ENCODE measurements at places on chromosomes 11 and 22. TPM values are rescaled to one million over a fixed set of nuclear protein-coding genes. Genes with fewer than 3 reads are reported as not detected.

Gene SGSM1
- 0.33 TPM for total RNA-seq

Gene TESMIN
- 2.8 TPM for total RNA-seq

Gene LIN7C
- total RNA-seq, result 5.9 TPM

Gene TBX10
- not detected for total RNA-seq

Gene SYCE3
- total RNA-seq, result not detected

Gene HORMAD2
- total RNA-seq, result not detected

Gene RBMXL2
- total RNA-seq, result not detected

Gene THRSP
- total RNA-seq, result not detected

Gene SCO2
- 7.5 TPM for total RNA-seq

Gene HBD
- total RNA-seq, result not detected

Gene GDPD4
- not detected for total RNA-seq

Gene OR5AR1
- total RNA-seq, result not detected

Gene OR52I1
- not detected for total RNA-seq

Gene GGTLC3
- total RNA-seq, result not detected

Gene MIOX
- total RNA-seq, result not detected

Gene BBOX1
- total RNA-seq, result not detected

Gene KRTAP5-7
- not detected for total RNA-seq

Gene NTM
- total RNA-seq, result not detected

Gene TRIM77
- total RNA-seq, result not detected

Gene SERHL2
- not detected for total RNA-seq

Gene LINC01488
- total RNA-seq, result not detected

Gene SCN4B
- total RNA-seq, result 0.05 TPM

Gene PRODH
- 1.4 TPM for total RNA-seq

Gene PNPLA3
- total RNA-seq, result 1.5 TPM

Gene ALDH3B1
- 128 TPM for total RNA-seq

Gene POTEH
- not detected for total RNA-seq

Gene AQP11
- 1.3 TPM for total RNA-seq

Gene SCGB1D2
- not detected for total RNA-seq

Gene GUCD1
- 44.5 TPM for total RNA-seq

Gene ZNF280B
- 1.5 TPM for total RNA-seq

Gene MUC5AC
- total RNA-seq, result 2.7 TPM

Gene C11orf42
- not detected for total RNA-seq

Gene CDKN1C
- total RNA-seq, result 2.6 TPM

Gene GNAZ
- 1.8 TPM for total RNA-seq

Gene ZDHHC5
- total RNA-seq, result 69.4 TPM

Gene OR5B21
- not detected for total RNA-seq

Gene DEUP1
- total RNA-seq, result not detected

Gene C22orf42
- total RNA-seq, result not detected

Gene TRPC6
- total RNA-seq, result 0.71 TPM

Gene MYOD1
- total RNA-seq, result not detected

Gene MOV10L1
- total RNA-seq, result not detected

Gene MMP1
- 1.1 TPM for total RNA-seq

Gene NRXN2
- 0.87 TPM for total RNA-seq

Gene EFCAB6
- 0.34 TPM for total RNA-seq

Gene CFAP300
- 7.4 TPM for total RNA-seq

Gene OR10A2
- not detected for total RNA-seq

Gene DDTL
- total RNA-seq, result 1.9 TPM

Gene ROM1
- 4.8 TPM for total RNA-seq
